GM06990 (cell line): ENCODE measurements at places on chromosomes 12 and 14.

DNA sequence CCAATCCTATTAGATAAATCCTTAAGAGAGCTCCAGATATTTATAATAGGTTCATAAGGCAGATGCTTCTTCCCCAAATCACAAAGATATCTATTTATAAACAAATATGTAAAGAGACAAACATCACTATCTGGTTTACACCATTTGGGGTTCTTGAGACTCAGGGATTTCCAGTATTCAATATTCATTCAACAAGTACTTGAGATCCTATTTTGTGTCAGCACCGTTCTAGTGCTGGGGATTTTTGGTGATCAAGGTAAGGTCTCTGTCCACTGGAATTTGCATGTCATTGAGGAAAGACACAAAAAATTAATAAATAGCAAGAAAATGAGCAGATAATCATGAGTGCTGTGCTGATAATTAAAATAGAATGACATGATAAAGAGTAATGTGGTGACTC is 222.7 kb upstream of the FOXN3 start:
- DNase-seq, result no peak

DNA sequence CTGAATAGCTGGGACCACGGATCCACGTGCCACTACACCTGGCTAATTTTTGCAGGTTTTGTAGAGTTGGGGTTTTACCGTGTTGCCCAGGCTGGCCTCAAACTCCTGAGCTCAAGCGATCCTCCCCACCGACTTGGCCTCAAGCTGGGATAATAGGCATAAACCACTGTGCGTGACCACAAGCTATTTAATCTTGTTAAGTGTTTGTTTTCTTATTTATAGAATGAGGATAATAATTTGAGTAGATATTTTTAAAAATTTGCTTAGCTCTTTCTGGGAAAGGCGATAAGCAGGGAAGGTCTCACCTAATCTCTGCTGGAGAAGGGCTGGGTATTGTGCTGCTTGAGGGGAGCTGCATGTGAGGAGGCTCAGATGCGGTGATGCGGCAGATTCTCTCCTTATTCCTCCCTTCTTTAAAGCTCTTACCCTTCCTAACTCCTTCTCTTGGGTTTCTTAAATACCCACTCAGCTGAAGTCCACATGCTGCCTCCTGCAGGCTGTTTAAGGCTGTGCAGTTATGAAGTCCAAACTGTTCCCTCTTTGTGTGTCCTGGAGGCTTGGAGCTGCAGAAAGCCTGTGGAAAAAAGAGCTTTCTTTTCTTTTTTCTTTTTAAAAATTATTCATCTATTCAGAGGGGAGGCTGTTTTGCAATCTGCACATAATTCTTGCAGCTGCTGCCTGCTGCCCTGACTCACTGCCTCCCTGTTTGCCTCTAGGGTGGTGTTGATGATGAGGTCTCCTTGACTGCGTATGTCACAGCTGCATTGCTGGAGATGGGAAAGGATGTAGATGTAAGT is 37.9 kb downstream of the A2ML1 start:
- DNase-seq, result peak; percentile 6

DNA sequence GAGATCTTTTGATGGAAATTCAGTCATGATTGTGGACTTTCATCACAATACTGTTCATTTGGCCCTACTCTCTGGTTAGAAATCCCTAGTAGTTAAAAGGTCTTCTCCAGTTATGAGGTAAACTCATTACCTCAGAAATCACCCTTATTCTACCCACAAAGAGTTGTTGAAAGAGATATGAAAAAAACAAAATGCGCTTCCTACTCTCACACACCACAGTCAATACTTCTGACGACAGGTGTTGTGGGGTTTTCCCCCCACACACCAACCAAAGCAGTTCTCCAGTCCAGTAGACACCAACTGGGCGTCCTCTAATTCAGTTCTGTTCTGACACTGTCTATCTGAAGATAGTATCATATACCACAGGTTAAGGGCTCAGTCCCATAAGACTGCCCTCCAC is 54.9 kb downstream of the TRMT5 start:
- peak; percentile 18 for DNase-seq

- no peak for DNase-seq
These were observed 72.7 kb downstream of the SAMD4A start for GRCh38 chr14:54639611-54640010.

DNA sequence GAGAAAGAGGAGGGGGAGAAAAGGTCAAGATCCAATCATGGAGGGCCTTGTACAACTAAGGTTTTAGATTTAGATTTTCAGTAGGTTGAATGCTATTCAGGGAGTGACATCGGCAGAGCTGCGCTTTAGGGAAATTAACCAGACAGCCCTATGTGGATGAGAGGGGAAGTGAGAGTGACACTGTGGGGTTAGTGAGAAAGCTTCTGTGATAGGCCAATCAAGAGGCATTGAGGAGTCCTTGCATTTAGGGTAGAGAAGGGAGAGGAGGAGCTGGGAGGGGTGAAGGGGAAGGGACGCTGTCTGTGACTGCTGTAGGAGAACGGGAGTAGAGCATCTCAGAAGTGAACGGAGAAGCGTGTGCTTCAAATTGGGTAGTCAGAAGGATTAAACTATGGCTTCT is 3.4 kb downstream of the HSD17B6 start:
- DNase-seq, result peak; percentile 30

- DNase-seq, result peak; percentile 50
These were observed 910.4 kb downstream of the VRK1 start for GRCh38 chr14:97707603-97708002.

DNA sequence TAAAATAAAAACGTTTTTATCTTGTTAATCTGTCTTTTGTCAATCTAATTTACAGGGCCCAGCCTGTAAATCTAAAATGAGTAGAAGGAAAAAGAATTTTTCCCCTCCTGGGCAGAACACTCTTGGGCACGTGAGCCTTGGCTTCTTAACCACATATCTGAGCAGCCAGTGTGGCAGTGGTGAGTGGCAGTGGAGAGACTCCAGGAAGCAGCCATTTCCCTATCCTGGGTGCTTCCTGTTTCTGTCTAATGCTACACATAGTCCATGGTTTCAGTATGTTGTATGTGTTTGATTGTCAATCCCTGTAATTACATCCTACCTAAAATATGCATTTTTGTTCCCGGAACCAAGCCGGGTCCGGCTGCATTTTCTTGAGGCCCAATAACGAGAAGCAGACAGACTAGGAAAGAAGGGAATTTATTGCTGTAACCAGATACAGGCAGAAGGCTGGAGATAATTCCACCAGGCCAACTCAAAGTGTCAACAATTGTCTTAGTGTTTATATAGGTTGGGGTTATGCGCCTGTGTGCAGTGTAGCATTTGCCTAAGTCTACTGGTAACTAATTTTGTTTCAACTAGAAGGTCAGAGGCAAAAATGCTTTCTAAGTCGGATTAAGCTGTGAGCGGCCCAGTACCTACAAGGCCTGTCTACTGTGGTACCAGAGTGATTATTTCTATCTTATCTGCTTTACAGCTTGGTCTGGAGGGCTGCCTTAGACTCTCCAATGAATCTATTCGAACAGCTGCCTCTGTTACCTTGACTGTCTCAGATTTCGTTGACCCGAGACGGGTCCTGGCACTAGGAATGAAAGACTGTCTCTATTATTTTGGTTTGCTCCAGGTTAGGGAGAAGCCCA is 82.4 kb upstream of the RESF1 start:
- DNase-seq, result no peak

- DNase-seq, result no peak
These were observed 570 bp upstream of the FIGNL2 start for GRCh38 chr12:51848841-51849735.

DNA sequence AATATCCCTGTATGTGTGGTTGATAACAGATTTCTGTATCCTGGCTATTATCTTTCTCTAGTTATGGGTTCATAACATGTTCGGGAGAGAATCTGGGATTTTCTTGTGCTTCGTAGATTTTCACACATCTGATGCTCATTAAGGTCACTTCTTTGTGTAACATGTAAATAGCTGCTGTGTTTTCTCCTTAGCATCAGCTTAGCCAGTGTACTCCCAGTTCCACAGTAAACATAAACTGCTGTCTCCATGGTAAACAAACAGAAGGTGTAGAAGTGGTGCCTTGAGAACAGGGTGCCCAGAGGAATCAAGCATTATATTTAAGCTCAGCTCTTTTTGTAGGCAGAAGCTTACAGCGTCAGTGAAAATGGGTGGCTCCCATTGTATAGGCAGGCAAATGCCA is 88.0 kb downstream of the ANO6 start:
- DNase-seq, result no peak

DNA sequence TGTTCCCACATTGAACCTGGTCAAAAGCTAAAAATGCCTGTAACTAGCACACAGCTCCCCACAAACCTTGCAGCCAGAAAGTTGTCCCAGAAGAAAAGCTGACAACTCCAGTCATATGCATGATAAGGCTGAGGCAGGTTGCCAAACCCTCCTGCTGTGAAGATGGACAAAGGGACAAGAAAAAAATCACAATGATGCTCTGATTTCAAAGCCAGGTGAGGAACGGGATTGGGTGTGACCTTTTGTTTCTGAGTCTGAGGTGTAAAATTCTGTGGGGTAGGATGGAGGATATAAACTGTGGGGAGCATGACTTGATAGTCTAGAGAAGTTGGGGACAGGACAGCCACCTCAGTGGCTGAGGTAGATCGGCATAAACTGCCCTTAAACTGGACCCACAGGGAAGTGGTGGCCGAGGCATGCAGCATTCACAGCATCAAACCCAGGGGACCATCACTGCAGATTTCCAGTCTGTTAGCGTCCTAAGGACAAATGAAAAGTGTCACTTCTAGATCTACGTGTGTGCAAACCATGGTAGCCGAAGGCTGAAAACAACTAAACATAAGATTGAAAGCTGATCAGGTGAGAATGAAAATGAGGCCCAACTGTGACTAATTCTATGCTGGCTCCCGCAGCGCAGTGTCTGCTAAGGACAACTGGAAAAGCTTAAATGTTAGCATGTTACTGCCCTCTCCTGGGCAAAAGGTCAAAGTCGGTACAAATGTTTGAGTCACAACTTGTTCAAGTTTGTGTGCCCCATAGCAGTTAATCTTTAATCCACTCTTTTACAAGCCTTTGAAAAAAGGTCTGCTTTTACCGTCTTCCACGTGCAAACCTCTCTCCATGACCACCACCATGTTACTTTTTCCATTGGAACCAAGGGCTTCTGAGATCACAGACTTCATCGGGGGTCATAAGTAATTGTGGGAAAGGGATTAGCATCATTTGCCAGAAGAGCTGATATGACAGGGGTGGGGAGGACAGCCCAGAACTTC is 39.8 kb downstream of the GRIN2B start:
- no peak for DNase-seq

GRCh38 chr14:56844406-56845002 is 34.2 kb upstream of the OTX2 start:
- DNase-seq, result no peak

DNA sequence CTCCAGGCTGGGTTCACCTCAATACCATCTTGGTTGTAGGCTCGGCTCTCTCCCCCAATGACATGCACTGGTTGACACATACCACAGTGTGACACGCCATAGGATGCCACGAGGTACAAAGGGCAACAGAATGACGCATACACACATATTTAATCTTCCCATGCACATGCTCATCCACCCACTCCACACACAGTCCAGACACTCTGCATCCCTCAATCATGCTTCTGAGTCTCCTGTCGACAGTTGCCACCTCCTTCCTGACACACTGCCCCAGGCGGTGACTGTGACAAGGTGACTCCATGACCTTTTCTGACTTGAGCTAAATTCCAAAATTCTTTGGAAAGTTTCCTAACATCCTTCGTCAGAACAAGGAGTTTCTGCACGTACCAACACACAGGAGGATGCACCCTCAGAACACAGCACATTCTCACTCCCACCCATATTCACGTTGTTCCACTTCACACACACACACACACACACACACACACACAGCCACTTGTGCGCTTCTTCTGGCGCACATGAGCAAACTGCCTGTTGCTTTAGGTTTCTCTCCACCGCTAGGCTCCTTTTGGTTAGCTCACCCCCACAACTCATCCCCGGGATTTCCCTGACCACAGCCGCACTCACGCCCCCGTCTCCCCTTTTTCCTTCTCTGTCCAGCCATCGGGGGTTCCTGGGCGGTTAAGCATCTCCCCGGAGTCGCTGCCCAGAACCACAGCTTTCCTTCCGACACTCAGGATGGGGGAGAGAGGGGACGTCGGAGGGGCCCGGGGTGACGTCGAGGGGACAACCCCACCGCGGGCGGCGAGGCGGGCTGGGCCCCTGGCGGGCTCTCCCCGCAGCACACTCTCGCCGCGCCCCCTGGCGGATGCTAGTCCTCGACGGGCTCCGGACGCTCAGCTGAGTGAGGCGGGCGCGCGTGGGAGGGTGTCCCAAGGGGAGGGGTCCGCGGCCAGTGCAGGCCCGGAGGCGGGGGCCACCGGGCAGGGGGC is 536 bp upstream of the WNT1 start:
- DNase-seq, result peak; percentile 79

GRCh38 chr12:79547735-79548609 is 142.8 kb downstream of the PAWR start:
- DNase-seq, result no peak

- DNase-seq, result no peak
These were observed 38.8 kb upstream of the NINJ2 start for GRCh38 chr12:701896-702539.

- no peak for DNase-seq
These were observed 638 bp downstream of the PLEKHG3 start for GRCh38 chr14:64704743-64705380.
